ENCODE measurements at places on chromosomes 4 and X. TPM values are rescaled to one million over a fixed set of nuclear protein-coding genes. Genes with fewer than 3 reads are reported as not detected.

ING2 gene
- 9.5 TPM for total RNA-seq

FAM114A1 gene
- 34.9 TPM for total RNA-seq

NUDT6 gene
- total RNA-seq, result 6.7 TPM

SNCA gene
- total RNA-seq, result 0.74 TPM

EPGN gene
- total RNA-seq, result not detected

ARHGEF38 gene
- not detected for total RNA-seq

TLR1 gene
- 0.32 TPM for total RNA-seq

PPARGC1A gene
- total RNA-seq, result not detected

XAGE2 gene
- total RNA-seq, result not detected

TMSB15C gene
- not detected for total RNA-seq

IL2RG gene
- total RNA-seq, result not detected

EREG gene
- total RNA-seq, result 13.3 TPM

TGIF2LX gene
- total RNA-seq, result not detected

AVPR2 gene
- total RNA-seq, result not detected

AMTN gene
- total RNA-seq, result not detected

SASH3 gene
- not detected for total RNA-seq

POU3F4 gene
- total RNA-seq, result not detected

STATH gene
- not detected for total RNA-seq

MID1IP1 gene
- total RNA-seq, result 29.4 TPM

TLR8 gene
- total RNA-seq, result not detected

TCEAL8 gene
- total RNA-seq, result 30.3 TPM

GPR173 gene
- total RNA-seq, result not detected

MAP7D2 gene
- total RNA-seq, result 6.3 TPM

SFRP2 gene
- not detected for total RNA-seq

BTC gene
- 1.3 TPM for total RNA-seq

CD38 gene
- total RNA-seq, result 13.8 TPM

ENPP6 gene
- not detected for total RNA-seq

BMPR1B gene
- 7.7 TPM for total RNA-seq

PRR32 gene
- not detected for total RNA-seq
